ENCODE measurements at places on chromosomes 4 and X.

DNA sequence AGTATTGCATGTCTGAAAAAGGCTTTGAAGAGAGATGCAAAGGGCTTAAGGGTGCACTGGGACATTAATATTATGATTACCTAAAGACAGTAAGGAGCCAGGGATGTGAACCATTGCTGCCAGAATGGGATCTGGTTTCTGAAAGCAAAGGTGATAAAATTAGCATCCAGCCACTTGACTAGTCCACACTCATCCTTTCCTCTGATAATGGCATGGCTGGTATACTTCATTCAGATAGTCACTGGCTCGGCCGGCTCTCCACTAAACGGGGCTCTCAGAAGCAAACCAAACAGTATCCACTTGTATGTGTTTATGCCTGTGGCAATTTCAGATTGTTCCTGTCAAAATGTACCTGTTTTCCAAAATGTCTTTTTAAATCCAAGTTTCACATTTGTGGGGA is 46.4 kb downstream of the MAMLD1 start:
- DNase-seq: no peak

GRCh38 chr4:25813448-25814106 is 49.2 kb downstream of the SEL1L3 start:
- no peak for DNase-seq

- no peak for DNase-seq
Observed at GRCh38 chr4:184784628-184785257, 41.0 kb downstream of the ACSL1 start.

GRCh38 chr4:85488416-85488815 is 13.5 kb downstream of the ARHGAP24 start:
- no peak for DNase-seq

DNA sequence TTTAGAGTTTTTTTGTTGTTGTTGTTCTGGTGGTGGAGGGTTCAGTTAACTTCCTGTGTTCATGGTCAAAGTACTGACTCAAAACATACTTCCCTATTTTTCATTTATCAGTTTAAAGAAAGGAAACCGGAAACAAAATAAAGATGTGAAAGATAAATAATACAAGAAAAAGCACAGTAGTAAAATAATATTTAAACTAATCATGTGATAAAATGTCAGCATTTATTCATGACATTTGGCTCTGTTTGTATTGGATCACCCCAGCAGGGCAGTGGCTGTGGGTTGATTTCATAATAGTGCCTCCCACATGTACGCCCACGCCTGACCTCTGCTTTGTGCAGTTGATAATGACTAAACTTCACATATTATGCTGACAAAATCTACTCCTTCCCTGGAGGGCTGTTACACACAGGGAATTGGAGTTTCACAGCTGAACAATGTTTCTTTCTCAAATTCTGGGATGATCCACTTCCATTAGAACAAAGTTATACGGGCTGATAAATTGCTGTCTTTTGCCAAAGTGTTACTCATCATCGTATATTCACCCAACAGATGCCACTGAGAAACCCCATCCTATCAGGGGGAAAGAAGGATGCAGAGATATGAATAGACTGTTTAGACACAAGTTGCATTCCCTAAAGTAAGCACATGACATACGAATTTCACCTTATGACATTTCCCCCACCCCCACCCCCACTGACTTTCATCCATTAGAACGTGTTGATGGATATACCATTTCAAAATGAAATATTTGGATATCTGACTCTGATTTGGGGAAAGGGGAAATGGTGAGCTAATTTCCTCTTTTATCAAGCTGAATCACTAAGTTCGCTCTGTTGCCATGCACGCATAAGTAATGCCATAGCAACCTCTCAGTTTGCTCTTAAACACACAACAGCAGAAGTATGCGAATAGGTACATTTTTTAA is 48.3 kb downstream of the AMELX start:
- DNase-seq: peak; percentile 56

GRCh38 chrX:78029663-78030062 is 60.2 kb upstream of the PGAM4 start:
- peak; percentile 58 for DNase-seq

DNA sequence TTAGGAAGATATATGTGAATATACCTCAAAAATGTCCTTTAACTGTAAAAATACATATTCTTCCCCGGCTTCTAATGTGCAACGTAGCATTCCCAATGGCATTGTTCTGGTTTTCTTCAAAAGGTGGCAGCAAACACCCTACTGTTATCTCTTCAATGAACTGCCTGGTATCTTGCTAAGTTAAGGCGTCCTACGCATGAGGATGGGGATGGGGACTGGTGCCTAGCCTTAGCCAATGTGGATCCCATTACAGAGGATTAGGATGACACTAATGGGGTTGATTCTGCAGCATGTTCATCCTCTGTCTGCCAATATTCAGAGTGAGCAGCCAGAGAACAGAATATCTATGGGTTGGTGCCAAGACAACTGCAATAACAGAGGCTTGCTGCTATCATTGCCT is 334.9 kb upstream of the ADGRL3 start:
- DNase-seq: peak; percentile 61

GRCh38 chr4:147829401-147830101 is 97.7 kb downstream of the ARHGAP10 start:
- DNase-seq: peak; percentile 32

DNA sequence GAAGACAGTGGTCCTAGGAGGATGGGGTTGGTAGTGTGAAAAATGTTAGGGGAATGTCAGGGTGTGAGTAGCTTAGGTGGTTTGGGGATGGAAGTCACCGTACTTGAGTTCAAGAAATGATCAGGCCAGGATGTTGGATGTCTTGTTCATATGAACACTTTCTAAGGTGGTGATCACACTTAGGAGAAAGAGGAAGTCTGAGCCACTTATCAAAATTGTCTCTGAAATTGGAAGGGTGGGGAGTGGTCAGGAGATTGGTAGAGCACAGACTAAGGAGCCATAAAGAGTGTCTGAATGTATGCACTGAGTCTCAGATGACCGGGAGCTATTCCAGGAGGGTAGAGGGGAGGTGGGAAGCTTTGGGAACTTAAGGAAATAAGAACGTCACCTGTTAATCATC is 17.3 kb downstream of the CMC4 start:
- DNase-seq: no peak

GRCh38 chr4:165635951-165636350 is 237.1 kb upstream of the TLL1 start:
- DNase-seq: no peak

DNA sequence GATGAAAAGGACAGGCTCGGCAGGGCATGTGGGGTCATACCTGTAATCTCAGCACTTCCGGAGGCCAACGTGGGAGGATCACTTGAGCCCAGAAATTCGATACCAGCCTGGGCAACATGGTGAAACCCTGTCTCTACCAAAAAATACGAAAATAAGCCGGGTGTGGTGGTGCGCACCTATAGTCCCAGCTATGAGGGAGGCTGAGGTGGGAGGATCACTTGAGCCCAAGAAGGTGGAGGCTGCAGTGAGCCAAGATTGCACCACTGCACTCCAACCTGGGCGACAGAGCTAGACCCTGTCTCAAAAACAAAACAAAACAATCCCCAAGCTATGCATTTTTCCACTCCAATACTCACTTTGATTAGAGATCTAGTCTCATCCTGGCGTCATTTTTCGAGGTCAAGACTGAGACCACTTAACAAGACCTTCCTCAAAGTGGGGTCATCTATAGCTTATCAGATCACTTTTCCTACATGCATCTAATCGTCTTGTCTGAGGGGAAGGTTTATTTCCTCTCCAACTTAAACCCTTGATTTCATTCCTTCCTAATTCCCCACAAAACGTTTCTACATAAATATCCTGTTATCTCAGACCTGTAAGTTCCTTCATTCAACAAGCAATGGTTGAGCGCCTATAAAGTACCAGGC is 1.3 kb downstream of the NKAP start:
- no peak for DNase-seq

DNA sequence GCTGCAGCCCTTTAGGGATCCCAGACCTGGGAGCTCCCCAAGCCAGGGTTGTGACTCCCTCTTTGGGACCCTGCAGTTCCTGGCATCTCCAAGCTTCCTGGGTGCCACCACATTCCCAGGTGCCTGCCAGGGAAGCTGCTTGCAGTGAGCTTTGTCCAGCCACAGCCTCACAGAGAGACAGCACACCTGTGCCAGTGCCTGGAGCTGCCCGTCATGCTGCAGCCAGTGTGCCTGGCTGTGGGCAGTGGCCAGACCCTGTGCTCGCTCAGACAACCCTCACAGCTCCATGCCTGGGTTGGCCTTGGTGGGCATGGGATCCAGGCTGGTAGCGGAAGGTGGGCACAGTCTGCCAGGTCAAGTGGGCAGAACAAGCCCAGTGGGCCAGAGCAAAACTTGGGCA is 36.0 kb downstream of the TMPRSS11A start:
- DNase-seq: no peak
